Pancreas (tissue), 10 donors: ENCODE measurements at places on chromosomes 13 and 19. TPM values are rescaled to one million over a fixed set of nuclear protein-coding genes. Genes with fewer than 3 reads are reported as not detected.

- H3K36me3 ChIP-seq: no peaks in the 10 kb centered on the region
- DNase-seq: peak; percentile 20
- no peak overlapping the region for H3K27ac ChIP-seq
- no peaks in the 10 kb centered on the region for H3K27me3 ChIP-seq
- no peaks in the 10 kb centered on the region for H3K4me1 ChIP-seq
These were observed 43.4 kb downstream of the BICRA start for GRCh38 chr19:47652285-47652684.

GRCh38 chr19:47296036-47296435 lies 13.6 kb upstream of the C5AR1 start:
- no peaks in the 10 kb centered on the region for H3K4me1 ChIP-seq
- no peaks in the 10 kb centered on the region for H3K27me3 ChIP-seq
- H3K4me3 ChIP-seq: no peak overlapping the region
- DNase-seq: peak; percentile 77

- no peaks in the 10 kb centered on the region for H3K36me3 ChIP-seq
- H3K4me1 ChIP-seq: peaks cover 11% of the 10 kb centered on the region
- no peak for DNase-seq
- H3K4me3 ChIP-seq: peak overlapping the region; percentile 95
- H3K27ac ChIP-seq: peak overlapping the region; percentile 58
These were observed 1.6 kb upstream of the ZBTB7A start for GRCh38 chr19:4068047-4068966.

HSD17B14 gene
- 0.87 TPM for total RNA-seq

DNA sequence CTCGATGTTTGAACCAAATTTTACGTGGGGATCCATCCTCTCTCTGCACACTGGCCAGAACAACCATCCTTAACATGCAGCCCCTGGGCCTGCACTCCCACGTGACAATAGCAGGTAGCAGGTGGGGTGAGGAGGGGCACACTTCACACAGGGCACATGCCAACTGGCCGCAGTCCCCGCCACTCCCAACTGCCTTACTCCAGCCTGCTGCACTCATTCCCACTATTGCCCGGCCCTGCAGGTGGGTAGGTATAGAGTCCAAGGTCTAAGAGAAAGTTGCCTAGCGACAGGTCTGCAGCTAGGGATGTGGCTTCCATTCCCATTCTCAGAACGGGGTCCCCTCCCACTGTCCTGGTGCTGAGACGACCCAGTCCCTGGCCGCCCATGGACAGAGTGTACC lies 18.0 kb downstream of the VRK3 start:
- DNase-seq: no peak
- H3K4me1 ChIP-seq: no peaks in the 10 kb centered on the region
- no peaks in the 10 kb centered on the region for H3K27me3 ChIP-seq

DNA sequence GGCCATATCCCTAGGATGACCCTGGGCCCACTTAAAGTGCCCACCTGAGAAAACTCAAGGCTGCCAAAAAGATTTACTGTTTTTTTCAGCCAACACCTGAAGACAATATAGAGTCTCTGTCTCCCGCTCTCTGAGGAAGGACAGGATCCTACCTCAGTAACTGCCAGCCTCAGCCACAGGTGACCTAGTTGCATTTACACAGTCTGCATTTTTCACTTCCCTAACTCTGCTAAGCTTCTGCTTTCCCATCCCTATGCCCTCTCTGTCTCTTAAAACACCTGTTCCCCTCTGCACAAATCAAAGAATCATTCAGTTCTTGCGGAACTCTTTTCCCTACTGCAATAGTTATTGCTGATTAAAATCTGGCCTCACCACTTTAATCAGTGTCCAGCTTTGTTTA lies 609.5 kb downstream of the UQCRFS1 start:
- H3K27me3 ChIP-seq: no peaks in the 10 kb centered on the region
- H3K36me3 ChIP-seq: no peaks in the 10 kb centered on the region
- no peak for DNase-seq
- no peak overlapping the region for H3K27ac ChIP-seq
- H3K4me3 ChIP-seq: no peak overlapping the region
